ENCODE measurements at places on chromosomes 1 and 21.

GRCh38 chr1:72869441-72869840 is 587.1 kb upstream of the NEGR1 start:
- DNase-seq, result no peak

- DNase-seq, result no peak
Observed at GRCh38 chr1:34625521-34626015, 129.3 kb upstream of the GJB5 start.

DNA sequence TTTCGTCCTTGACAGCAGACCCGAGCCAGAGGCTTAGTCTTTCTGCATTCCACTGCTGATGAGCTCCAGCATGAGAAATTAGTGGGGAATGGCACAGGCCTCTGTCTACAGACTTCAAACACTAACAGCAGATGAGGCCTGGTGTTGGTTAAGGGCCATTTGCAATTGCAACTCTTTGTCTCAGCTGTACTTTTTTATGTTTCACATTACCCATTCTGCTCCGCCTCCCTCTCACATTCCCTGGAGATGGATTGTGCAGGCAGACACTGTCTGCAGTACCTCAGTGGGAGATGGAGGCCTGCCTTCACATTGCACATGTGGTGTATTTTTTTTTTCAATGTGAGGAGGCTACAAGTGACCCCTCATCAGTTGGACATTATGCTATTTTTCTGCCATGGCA is 370.2 kb downstream of the DUSP10 start:
- no peak for DNase-seq

DNA sequence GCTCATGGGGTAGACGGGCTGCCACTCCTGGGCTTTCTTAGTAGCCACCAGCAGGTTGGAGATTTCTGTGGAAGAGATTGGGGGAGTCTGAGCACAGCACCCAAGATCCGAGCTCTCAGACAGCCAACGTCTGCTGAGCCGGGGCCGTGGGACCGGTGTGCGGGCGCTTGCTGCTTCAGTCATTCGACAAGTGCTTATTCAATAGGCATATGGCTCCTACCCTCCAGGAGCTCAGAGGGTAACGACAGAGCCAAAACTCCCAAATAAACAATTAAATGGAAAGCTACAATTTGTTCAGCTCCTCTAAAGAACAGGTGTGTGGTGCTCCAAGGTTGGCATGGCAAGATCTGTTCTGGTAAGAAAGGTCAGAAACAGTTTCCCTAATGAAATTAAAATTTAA is 106.0 kb downstream of the RAVER2 start:
- DNase-seq, result no peak

DNA sequence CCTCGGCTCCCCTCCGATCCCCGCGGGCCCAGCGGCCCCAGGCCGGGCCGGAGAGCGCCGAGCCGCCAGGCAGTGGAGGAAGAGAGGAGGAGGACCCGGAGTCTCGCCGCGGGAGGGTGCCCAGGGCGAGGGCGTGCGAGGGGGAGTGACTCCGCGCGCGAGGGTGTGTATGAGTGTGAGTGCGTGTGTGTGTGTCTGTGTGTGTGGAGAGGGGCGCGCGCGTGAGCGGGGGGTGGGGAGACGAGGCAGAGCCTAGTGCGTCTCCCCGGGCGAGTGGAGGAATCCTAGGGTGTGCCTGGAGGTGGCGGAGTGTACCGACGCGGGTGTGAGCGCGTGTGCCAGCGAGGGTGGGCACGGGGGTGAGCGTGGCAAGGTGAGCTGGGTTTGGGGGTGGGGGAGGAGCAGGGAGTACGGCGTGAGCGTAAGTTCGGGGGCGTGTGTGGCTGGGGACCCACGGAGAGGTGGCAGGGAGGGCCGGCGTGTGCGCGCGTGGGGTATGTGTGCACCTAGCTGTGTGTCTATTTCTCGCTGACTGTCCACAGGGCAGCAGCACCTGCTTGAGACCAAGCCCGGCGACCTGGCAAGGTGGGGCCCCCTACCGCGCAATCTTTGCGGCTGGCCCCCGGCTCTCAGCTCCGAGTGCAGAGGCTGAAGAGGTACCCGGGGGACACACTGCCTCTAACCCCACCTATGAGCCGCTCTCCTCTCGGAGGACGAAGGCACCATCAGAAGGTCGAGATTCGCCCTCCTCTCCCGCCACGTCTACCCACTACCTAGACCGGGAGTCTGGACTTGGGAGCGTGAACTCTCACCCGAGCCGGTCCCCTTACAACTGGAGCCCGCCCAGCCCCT is 784 bp upstream of the KCND3 start:
- no peak for DNase-seq

GRCh38 chr1:89971600-89971999 is 23.3 kb upstream of the ZNF326 start:
- no peak for DNase-seq

GRCh38 chr21:32768530-32768929 is 3.0 kb downstream of the PAXBP1 start:
- DNase-seq, result no peak

- DNase-seq, result no peak
Observed at GRCh38 chr1:16118706-16119105, 37.2 kb downstream of the EPHA2 start.

DNA sequence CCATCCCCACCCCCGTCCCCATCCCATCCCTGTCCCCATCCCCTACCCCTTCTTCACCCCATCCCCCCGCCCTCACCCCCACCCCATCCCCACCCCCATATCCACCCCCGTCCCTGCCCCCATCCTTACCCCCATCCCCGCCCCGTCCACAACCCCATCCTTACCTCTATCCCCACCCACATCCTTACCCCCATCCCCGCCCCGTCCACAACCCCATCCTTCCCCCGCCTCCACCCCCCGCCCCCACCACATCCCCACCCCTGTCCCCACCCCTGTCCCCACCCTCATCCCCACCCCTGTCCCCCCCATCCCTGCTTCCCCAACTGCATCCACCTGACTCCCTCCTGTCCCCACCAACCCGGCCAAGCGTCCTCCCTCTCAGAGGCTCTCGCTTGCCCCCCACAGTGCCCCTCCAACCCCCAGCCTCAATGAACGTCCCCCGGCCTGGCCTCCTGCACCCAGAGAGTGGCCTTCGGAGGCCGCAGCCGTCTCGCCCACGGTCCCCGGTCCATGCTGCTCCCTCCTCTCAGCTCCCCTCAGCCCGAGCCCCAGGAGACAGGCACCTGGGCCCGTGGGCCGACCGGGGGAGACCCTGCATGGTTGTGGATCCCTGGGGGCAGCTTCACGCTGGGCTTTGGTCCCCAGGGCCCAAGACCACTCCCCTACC is 25.5 kb upstream of the C1orf159 start:
- no peak for DNase-seq

- no peak for DNase-seq
Observed at GRCh38 chr1:29413661-29414060, 177.3 kb downstream of the PTPRU start.

GRCh38 chr1:23169727-23170335 is 1.2 kb upstream of the LUZP1 start:
- DNase-seq, result peak; percentile 63

DNA sequence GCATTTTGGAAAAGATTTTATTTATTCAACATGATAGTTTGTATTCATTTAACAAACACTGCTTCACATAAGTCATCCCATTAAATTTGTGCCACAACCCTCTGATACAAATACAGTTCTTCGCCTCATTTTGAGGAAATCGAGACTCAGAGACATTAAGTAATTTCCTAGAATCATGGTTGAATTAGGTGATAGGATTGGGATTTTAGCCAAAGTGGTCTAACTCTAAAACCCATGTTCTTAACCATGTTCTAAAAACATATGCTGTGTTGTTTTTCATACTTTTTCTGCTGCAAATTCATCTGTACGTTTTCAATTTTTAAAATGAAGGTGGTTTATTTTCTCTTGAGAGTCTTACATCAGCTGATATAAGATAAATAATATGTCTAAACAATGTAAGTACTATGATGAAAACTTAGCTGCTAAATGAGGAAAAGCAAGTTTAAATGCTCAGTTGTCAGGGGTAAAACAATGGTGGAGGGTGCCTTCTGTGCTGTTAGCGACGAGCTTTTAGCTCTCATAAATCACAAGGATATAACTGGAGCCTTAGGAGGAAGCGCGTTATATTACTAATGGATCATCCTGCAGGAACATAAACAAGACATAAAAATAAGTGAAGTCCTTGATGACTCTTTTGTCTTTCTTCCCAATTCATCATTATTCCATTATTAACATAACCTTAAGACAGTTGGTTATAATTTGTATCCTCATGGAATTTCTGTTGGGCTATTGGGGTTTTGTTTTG is 97.7 kb downstream of the CACHD1 start:
- DNase-seq, result no peak

DNA sequence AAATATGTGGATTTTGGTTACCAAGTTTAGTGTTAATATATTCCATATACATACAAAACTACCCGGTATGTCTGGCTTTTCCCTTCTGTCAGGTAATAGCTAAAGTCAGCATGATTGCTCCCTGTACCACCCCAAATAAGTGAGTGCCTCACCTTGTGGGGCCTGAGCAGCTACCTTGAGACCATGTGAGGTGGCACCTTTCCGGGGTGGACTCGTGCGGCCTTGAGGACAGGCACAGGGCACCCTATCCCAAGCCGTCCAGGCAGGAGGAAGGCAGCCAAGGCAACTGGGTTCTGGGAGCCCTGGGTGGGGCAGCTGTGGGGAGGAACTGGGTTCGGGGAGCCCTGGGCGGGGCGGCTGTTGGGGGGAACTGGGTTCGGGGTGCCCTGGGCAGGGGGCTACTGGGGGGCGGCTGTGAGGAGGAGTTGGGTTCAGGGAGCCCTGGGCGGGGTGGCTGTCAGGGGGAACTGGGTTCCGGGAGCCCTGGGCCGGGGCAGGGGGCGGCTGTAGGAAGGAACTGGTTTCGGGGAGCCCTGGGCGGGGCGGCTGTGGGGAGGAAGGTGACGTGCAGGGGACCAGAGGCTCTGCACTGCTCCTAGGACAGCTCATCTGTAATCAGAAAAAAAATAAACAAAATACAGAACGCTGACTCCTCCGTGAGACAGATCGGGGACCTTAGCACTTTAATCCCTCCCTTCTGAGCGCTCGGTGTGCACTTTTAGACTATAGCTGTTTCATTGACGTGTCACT is 63.3 kb downstream of the POFUT2 start:
- no peak for DNase-seq

DNA sequence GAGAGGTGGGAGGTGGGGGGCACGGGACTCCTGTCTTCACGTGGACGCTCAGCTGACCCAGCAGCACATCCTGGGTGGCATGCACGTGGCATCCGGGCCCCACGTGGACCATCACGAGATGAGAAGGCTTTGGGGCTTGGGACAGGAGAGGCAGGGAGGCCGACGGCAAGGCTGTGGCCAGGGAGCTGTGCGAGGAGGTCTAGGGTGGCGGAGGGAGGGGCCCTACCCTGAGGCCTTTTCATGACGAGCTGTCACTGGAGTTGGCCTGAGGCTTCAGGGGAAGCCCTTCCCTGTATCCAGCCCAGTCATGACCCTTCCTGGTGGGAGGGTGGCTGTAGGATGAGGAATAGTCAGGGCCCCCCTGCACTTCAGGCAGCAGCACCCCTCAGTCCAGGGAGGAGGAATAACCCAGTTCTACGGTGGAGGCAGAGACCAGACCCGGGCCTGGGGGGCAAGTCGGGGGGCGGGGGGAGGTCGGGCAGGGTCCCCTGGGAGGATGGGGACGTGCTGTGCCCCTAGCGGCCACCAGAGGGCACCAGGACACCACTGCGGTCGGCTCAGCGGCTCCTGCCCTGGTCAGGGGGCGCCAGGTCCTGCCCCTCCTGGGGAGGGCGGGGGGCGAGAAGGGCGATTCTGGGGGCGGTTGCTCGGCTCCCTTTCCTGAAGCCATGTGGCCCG is 2.0 kb upstream of the PERM1 start:
- no peak for DNase-seq

DNA sequence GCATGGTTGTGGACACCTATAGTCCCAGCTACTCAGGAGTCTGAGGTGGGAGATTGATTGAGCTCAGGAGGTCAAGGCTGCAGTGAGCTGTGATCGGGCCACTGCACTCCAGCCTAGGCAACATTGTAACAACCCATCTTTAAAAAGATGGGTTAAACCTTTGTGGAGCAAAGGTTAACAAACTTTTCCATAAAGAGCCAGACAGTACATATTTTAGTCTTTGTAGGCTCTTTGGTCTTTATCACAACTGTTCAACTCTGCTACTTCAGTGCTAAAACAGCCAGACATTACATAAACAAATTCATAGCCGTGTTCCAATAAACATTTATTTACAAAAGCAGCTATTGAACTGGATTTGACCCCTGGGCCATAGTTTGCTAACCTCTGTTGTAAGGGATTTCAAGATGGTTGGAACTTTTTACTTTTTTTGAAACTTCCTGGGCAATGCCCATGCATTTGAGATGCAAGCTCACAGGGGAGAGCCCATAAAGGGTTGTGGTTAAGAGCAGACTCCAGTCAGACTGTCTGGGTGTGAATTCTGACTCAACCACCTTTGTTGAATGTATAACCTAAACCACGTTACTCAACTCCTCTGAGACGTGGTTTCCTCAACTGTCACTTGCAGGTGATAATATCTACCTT is 10.8 kb downstream of the INAVA start:
- DNase-seq, result no peak

DNA sequence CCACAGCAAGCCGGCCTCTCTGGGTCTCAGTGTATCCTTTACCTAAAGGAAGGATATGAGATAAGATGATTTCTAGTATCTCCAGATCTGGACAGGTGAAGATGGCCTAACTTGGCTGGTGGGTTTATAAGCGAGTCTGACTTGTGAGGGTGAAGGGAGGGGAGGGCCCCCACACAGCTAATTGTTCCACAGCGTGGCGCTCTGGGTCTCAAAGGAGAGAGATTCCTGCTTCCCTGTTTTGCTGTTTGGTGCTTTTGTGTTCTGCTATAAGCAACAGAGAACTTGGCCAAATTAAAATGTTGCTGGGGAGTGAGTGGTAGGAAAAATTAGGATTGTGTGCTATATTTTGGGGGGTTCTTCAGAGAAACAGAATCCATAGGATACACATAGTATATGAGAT is 28.9 kb upstream of the NLRP3 start:
- DNase-seq, result no peak

- no peak for DNase-seq
Observed at GRCh38 chr1:89790592-89790991, 30.2 kb upstream of the LRRC8D start.

DNA sequence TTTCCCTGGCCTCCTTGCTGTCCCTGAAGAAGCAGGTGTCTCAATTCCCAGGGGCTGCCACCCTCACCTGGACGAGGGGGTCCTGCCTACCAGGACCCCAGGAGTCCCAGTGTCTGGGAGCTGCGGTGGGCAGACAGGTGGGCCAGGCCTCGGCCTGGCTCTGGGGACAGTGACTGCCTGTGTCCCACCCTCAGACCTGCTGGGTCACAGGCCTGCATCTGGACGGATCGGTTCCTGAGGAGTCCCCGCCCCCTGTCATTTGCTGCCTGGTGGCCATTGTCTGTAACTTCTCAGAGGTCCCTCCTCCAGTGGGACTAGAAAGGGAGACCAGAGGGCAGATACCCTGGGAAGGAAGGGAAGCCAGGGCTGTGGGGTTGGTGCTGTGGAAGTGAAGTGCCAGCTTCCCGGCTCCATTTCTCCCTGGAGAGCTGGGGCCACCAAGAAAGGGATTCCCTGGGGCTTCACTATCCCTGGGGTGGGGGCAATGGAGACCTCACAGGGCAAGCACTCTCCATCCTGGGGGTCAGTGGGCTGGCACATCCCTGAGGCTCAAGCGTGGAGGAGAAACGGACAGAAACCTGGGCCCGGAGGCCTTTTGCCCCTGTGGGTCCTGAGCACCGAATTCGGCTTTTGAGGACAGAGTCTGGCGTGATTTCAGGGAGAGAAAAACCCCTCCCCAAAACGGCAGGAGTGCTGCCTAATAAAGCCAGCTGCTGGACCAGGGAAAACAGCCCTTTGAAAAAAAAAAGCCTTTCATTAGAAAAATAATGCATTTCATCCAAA is 157.3 kb downstream of the PEX14 start:
- DNase-seq, result no peak

Data from RPMI7951 (cell line).